NCI-H1930 (cell line): ENCODE measurements at places on chromosomes 11 and 22.

DNA sequence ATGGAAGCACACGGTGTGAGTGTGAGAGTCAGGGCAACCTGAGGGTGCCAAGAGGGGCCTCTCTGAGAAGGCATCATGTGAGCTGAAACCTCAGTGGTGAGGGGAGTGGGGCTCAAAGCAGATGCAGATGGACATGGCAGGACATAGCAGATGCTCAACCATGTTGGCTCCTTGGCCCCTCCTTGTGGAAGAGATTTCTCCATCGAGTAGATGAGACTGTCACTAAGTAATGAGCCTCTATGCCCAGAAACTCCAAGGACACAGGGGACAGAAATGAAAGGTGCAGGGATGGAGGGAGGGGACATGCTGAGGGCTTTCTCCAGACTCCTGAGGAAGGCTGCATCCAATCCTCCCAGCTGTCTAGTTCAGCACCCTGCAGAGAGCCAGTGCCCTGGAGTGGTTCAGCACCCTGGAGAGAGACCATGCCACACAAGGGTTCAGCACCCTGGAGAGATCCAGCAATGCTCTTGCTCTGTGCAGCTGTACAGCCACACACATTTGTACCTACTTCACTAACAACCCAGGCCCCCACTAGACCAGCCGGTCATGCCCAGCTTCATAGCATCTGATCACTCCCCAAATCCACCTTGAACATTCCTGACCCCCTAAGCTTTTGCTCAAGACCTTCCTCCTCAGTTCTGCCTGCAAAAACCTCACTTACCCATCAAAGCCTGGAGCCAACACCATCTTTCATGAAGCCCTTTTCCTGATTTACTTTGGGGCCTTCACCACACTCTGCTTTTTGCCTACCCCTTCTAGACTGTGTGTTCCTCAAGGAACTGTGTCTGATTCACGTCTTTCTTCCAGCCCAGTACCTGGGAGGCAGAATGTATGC is 252.0 kb downstream of the CTTN start:
- no peak for DNase-seq

GRCh38 chr22:38733329-38733723 is 22.5 kb downstream of the SUN2 start:
- no peak for DNase-seq

GRCh38 chr11:132123854-132124835 is 753.7 kb downstream of the NTM start:
- DNase-seq: no peak

DNA sequence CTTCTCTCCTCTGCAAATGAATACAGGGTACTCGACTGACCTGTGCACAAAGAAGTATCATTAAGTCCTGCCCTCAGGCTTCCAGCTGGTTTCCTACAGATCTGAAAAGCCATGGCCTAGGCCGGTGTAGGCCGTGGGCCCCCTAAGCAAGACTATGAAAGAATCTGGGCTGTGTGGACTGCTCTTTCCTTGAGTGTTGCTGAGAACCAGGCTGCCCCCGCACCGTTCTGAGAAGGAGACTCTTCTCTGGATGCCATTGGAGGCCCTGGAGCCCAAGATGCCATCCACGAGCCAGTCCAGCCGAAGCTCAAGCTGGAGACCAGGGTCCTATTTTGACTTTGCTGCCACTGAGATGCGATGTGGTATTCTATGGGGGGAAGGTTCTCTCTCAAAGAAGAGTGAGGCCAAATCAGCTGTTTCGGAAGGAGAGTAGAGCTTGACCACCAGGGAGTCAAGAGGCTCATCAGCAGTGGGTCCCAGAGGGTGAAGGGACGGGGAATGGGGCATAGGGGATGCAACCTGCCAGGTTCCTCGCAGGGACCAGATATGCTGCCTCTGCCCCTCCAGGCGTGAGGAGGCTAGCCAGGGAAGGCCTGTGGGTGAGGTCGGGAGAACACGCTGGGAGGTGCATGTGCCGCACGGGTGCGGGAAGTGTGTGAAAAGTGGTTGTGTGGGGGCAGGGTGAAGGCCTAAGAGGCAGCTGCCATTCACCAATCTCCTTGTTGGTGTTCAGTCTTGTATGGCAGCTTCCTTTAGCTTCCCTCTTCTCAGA is 96.4 kb upstream of the B3GAT1 start:
- no peak for DNase-seq

- no peak for DNase-seq
These were observed 25.7 kb upstream of the KRTAP5-7 start for GRCh38 chr11:71501071-71501985.

DNA sequence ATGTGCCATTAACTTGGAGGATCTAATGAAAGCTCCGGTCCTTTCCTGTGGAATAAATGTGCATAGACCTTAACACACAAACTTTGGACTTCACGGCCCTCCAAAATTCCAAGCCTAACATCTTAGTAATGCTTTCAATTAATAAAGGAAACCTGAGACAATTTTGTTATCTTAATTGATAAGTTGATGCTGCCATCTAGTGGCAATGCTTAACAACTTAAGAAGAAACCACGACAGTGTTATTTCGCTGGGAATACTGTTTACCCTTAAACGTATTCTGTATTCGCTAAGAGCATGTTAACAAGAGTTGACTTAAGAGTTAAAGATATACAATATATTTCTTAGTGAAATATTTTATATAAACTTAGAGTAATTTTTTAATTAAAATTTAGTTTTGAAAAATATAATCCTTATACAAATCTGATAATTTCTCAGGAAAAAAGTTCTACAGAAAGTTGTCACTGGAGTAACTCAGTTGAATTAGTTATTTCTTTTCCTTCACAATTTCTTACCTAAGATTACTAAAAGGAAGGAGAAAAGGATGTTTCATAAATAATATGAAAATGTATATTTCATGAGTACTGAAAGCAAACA is 35.0 kb upstream of the OR9G4 start:
- peak; percentile 64 for DNase-seq

GRCh38 chr11:79331203-79331901 is 109.5 kb downstream of the TENM4 start:
- DNase-seq: no peak

GRCh38 chr11:65208785-65209710 is 27.3 kb downstream of the CAPN1 start:
- DNase-seq: no peak

- no peak for DNase-seq
These were observed 23.3 kb downstream of the OSBP2 start for GRCh38 chr22:30717952-30718351.

GRCh38 chr11:26134481-26135355 is 197.2 kb upstream of the ANO3 start:
- no peak for DNase-seq

- no peak for DNase-seq
These were observed 8.9 kb downstream of the TPST2 start for GRCh38 chr22:26581026-26581425.

DNA sequence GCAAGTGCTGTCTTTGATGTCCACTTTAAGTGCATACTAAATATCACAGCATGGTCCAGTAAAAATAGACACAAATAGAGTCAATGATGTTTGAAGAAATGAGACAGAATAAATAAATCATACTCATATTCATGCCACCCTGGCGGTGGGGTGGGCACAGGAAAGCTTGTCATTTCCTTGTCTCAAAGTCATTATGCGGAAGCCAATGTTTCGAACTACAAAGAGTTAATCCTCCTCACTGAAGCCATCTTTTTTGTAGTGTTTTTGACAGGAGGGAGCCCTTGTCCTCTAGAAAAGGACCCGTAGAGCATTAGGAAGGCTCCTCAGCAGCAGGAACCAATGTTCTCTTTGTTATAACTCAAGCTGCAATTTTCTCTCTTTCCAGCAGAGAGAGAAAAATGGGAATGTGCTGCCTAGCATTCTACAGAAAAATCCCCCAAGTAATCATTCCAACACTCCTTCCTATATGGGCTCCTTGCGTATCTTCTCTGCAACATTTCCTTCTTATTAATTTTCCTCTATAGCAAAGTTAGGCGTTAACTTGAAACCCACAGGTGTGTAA is 30.6 kb downstream of the SC5D start:
- no peak for DNase-seq

DNA sequence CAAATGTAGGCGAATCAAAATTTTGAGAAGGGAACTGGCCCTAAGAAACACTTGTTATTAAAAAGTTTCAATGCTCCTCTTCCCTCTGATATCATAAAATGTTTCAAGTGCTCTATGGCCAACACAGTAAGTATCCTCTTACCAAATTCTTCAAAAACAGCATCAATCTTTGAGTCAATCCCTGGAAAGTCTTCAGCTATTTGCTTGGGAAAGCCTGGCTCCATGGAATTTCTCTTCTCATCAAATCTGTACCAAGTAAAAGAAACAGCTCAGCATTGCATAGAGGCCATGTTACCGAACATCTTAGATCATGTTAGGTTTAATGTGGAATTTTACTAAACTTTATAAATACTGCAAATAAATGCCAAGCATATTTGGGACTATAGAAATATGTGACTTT is 6.3 kb downstream of the MMP3 start:
- no peak for DNase-seq

GRCh38 chr11:116864531-116864930 is 27.1 kb upstream of the APOA1 start:
- no peak for DNase-seq

DNA sequence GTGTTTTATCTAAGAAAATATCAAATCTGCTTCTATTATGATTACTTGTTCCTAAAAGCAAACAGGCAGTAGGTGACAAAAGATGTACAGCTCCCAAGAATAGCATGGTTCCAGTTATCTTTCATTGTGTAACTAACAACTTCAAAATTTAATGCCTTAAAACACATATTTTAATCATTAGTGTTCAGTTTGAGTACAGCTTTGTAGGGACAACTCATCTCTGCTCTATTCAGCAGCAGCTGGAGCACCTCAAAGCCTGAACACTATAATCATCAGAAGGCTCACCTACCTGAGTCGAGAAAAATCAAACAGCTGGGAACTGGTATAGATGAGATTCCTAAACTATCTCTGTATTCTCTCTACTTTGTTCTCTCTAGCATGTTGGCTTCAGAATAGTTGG is 24.3 kb upstream of the OR5B12 start:
- DNase-seq: no peak

DNA sequence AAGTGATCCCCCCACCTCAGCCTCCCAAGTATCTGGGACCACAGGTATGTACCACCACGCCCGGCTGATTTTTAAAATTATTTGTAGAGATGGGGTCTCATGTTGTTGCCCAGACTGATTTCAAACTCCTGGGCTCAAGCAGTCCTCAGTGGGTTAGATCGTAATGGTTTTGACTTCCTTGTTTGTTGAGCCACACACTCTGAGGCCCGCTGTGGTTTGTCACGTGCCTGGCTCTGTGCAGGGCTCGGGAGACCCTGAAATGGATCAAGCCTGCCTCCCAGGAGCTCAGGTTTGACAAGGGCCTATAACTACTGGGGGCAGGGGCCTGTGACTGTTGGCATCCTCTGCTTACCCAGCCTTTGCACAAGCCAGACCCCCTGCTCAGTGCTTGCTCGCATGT is 68.1 kb downstream of the MPPED1 start:
- DNase-seq: no peak

- no peak for DNase-seq
These were observed 10.6 kb upstream of the ACER3 start for GRCh38 chr11:76850130-76850529.

DNA sequence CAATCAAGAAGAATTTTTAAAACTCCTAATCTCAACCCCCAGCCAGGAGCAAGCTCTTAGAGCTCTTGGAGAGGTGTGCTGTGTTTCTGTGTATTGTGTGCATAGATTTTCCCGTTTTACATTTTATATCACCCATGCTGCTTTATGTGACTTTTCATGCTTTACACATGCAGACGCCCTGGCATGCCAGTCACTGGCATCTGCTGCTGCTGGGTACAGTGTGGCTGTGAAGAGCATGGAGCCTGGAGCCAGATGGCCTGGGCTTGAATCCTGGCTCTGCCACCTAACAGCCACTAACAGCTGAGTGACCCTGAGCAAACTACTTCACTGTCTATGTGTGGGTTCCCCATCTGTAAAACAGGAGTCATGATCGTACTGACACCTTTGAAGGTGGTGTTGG is 23.1 kb downstream of the POLR3H start:
- DNase-seq: no peak

GRCh38 chr11:83816572-83817187 is 530.5 kb upstream of the CCDC90B start:
- no peak for DNase-seq

DNA sequence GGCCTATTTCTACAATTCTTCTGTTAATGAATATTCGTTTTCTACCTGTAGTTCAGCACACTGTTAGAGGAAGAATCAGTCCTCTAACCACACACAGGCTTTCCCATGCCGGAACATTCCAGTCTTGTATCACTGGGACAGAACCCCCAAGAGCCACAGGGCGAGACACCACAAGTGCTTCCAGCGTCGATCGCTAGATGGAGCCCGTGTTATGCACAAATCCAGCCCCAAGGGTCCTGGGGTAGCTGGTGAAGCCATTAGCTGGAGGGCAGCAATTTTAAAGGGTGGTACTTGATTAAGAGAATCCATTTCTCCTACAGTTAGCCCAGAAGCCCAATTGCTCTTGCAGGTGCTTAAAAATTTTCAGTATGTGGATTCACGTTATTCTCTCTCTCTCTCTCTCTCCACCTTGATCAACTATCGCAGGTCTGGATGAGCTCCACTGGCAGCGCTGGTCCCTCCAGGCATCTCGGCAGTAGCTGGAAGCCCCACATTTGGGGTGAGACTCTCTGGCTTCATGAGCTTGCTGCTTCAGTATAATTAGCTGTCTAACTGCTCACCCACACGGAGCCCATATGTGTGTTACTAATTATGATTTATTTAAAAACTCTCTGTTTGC is 148.2 kb upstream of the SNX19 start:
- DNase-seq: peak; percentile 40

GRCh38 chr11:43825217-43825816 is 55.3 kb upstream of the ALKBH3 start:
- DNase-seq: no peak

GRCh38 chr22:31603081-31603525 is 58.9 kb downstream of the PISD start:
- no peak for DNase-seq
